Cardiac muscle cell (in vitro differentiated cells and primary cell): ENCODE measurements at places on chromosomes 7 and 10.

DNA sequence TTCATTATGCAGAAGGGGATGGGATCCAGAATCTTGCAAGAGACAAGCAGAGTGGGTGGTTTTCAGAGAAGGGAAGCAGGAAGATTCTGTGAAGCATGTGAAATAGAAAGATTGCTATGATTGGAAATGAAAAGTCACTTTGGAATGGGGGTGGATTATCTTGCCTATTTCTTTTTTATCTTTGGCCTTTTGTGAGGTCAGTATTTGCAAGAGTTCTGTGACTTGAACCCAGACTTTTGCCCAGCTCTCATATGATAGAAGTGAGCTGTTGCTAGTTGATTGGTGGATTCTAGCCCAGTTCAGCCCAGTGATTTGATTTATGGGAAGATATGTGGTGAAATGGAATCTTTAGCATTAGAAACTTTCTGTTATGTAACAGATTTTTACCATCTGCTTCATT is 17.1 kb downstream of the ENTPD7 start:
- DNase-seq: peak; percentile 79

DNA sequence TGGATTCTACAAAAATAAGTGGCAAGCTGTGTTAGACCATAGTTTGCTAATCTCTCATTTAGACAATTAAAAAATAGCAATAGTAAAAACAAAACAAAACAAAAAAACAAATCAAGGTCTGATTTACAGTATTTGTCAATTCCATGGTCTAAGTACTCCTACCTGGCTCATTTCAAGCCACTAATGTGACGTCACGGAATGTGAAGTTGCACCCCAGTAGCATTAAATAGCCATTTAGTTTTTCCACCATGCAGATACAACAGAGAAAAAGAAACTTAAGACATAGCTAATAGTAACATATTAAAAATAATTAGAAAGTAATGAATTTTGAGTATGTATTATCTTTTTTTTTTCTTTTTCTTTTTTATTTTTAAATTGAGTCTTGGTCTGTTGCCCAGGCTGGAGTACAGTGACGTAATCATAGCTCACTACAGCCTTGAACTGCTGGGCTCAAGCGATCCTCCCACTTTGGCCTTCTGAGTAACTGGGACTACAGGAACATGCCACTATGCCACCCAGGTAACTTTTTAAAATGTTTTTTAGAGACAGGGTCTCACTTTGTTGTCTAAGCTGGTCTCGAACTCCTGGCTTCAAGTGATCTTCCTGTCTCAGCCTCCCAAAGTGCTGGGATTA is 101.2 kb downstream of the MKX start:
- DNase-seq: no peak

GRCh38 chr7:124403112-124403511 is 362.5 kb downstream of the GPR37 start:
- DNase-seq: no peak

GRCh38 chr7:32347244-32347828 is 142.8 kb downstream of the LSM5 start:
- peak; percentile 36 for DNase-seq

DNA sequence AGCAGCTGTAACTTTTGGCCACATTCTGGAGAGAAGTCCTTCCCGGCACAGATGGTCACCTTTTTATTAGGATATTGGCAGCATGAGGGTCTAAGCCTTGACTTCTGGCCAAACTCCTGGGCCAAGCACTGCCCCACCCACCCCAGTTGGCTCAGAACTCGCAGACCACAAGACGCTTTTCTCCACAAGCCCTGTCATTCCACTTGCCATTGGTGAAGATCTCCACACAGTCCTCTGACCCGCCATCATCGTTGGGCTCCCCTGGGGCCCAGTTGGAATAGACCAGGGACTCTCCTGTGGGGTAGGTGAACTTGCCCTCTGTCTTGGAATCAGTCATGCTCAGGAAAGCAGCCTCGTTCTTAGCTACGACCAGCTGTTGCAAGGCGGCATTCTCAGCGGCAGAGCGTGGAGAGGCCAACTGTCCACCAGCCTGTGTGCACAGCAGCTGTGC is 11.2 kb downstream of the SFTPD start:
- no peak for DNase-seq

DNA sequence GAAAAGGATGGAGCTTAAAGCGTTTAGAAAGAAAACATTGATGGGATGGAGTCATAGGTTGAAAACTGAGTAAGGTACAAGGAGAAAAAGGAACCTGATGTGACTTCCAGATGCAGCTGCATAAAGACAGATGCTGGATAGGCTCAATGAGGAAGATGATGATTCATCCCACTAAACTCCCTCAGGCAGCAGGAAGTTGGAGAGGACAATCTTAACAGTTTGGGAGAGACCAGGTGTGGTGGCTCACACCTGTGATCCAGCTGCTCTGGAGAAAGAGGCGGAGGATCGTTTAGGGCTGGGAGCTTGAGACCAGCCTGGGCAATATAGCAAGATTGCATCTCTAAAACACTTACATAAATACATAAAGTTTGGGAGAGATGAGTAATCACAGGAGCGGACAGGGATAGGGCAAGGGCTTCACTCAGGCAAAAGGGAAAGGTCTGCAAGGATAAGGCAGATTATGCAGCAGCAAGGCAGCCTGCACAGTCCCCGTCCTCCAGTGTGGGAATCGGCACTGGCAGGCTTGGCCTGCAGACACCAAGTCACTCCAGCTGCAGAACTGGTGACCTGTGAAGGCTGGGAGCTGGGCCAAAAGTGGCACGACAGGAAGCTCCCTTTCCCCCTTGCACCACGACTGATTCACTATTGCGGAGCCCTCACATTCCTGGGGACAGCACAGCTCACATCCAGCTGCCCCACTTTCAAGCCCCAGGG is 438.5 kb downstream of the GRID1 start:
- no peak for DNase-seq

GRCh38 chr10:18359812-18360211 is 219.6 kb downstream of the CACNB2 start:
- DNase-seq: no peak

DNA sequence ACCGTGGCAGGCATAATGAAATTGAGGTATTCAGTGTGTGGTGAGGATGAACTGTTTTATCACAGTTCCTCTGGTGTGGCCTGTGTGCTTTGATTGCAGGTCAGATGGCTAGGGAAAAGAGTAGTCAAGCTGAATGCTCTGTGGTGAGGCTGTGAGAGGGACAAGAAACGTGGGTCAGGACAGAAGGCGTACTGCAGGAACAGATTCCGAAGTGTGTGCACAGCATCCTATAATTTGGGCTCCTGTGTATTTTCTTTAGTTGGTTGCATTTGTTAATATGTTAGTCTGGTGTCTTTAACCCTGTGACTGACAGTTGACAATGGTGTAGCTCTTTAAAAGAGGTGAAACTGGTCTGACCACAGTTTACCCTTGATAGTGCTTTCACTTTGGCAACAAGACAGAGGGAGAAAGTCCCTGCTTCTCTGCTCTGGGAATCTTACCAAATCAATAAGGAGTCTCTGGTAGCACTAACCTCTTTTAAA is 76.5 kb downstream of the AUTS2 start:
- DNase-seq: no peak

- DNase-seq: no peak
Observed at GRCh38 chr10:91592266-91592975, 40.5 kb downstream of the PPP1R3C start.

- no peak for DNase-seq
Observed at GRCh38 chr7:131586259-131586658, 29.8 kb upstream of the PODXL start.

- peak; percentile 80 for DNase-seq
Observed at GRCh38 chr7:107463139-107464078, 6.4 kb upstream of the GPR22 start.

- DNase-seq: no peak
Observed at GRCh38 chr10:11325817-11326216, 285.6 kb downstream of the USP6NL start.

DNA sequence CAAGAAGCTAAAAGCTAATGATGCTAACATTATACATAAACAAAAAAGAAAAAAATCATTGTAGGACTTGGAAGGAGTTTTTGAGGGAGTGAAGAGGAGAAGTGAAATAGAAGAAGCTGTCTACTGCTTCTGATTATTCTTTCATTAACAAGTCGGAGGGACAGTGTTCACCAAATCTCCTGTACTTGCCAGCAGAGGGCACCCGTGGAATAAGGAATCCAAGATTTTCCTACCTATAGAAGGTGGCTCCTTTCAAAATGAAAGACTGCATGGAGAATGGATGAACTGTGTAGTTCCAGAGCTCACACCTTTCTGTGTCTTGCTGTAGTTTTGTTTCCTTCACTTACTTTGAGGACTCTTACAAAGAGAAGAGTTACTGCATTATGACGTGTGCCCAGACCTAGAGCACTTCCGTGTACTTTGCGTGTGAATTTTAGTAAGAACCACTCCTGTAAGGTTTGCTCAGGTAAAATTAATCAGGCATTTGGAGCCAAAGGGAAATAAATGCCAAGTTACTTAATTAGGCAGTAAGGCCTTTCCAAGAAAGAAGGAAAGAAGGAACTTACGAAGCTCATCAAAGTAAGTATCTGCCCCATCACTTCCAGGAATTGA is 145.1 kb downstream of the SEMA3D start:
- peak; percentile 80 for DNase-seq

DNA sequence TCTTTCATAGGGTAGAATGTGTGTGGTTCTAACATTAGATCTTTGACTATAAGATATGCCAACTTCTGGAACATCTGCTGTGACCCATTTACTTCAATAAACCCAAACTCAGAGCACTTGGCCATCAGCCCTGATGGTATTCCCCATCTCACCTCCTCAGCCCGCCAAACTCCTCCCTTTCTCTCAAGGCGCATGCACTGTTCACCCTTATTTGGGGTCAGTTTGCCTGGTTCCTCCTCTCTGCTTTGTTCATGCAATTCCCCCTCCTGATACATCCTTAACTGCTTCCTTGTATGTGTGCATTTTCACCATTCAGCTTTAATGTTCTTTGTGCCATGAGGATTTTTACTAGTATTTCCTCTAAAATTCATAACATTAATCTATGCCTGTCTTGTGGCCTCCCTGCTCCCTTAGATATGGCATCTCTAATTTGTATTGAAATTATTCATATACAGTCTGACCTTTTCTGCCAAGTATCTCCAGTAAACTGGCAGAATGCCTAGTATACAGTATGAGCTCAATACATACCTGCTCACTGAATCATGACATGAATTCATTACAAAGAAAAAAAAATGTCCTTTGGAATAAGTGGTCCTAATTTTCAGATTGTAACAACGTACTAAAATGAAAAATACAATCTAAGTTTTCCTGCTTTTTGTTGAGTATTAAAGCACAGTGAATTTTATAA is 336.8 kb upstream of the IGFBP3 start:
- no peak for DNase-seq

- no peak for DNase-seq
Observed at GRCh38 chr10:75527542-75527941, 96.1 kb downstream of the LRMDA start.

GRCh38 chr10:14312014-14312413 is 18.7 kb downstream of the FRMD4A start:
- DNase-seq: no peak

- no peak for DNase-seq
Observed at GRCh38 chr10:14583252-14583651, 191.4 kb downstream of the FAM107B start.

DNA sequence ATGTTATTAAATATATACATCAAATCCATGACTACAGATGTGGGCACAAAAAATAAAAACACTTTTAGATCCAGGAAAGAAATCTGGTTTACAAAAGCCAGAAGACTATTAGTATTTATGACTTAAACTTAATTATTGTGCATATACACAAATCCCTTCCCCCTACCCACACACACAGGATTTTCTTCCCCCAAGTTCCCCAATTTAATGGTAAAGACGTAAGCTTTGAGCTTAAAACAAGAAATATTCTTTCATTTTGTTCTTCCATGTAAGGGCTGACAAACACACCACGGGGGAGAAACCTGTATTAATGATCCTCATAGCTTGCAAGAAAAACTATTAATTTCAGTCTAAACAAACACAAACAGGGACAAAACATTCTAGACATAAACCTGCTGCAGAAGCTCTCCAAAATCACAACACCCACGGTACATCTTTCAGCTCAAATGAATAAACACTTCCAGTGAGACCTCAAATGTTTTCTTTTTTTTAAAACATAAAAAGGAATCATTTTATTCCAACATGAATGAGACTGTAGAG is 28.5 kb downstream of the OSBPL3 start:
- DNase-seq: no peak

- peak; percentile 44 for DNase-seq
Observed at GRCh38 chr10:32938554-32939061, 19.4 kb downstream of the ITGB1 start.

DNA sequence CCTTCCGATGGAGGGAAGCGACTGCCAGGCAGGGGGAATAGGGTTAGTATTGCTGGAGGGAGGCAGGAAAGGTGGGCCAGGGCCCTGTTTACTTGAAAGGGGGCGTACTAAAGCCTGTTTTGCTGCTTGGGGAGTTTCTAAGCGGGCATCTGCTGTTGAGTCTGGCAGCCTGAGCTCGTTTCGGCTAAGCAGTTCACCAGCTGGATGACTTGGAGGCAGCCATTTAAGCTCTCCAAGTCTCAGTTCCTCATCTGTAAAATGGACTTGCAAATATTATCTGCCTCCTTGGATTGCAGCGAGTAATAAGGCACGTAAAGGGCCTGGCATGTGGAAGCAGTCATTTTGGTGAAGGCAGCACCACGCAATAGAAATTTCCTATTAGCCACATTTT is 44.0 kb downstream of the LDB3 start:
- no peak for DNase-seq

DNA sequence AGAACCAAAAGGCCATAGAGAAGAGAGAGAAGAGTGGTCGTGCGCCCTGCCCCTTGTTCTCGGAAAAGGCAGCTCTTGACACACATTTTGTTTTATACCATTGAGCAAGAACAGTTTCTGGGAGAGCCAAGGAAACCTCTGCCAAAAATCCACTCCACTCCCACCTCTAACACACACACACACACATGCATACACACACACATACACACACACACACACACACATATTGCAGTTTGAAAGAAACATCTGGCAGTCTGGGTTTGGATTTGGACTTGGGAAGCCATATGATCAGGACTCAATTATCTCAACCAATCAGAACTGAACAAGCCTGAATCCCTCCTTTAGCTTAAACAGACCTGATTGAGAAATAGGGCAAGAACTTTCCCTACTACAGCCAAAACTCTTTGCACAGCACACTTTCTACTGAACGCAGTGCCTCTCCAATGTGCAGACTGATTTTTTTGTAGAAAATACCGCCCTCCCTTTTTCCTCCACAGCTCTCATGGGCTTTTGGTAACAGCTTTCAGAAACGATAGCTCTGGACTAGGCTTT is 484.0 kb upstream of the ZWINT start:
- DNase-seq: no peak

GRCh38 chr7:71835056-71835455 is 577.1 kb downstream of the CALN1 start:
- no peak for DNase-seq

- no peak for DNase-seq
Observed at GRCh38 chr7:131219312-131220041, 108.2 kb upstream of the MKLN1 start.

DNA sequence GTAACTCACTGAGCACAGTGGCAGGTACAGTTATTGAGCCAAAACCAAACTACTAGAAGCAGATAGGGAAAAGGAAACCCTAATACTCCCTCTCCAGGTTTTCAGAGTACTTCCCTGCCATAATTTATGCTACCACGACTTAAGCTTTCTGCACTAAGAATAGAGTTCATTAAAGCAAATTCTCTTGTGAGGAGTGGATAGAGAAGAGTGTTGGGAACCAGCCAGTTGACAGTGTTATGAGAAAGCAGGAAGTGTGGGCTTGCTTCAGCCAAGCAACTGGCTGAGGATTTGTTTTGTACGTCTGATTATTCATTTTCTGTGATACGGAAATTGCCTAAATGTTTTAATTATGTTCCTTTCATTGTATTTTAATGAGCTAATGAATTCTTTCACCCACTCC is 280.5 kb downstream of the KIF20B start:
- DNase-seq: no peak
